Right lobe of liver (tissue), 6 donors: ENCODE measurements at places on chromosomes 4 and X. TPM values are rescaled to one million over a fixed set of nuclear protein-coding genes. Genes with fewer than 3 reads are reported as not detected.

- no peaks in the 10 kb centered on the region for H3K36me3 ChIP-seq
- H3K4me3 ChIP-seq, result peak within 1 kb of the TSS; percentile 38
- no peak within 1 kb of the TSS for H3K27ac ChIP-seq
- peaks cover 8% of the 10 kb centered on the region for H3K27me3 ChIP-seq
- peak; percentile 51 for DNase-seq
Measured at GRCh38 chr4:109302361-109303139, at the start of gene COL25A1. TSS of gene COL25A1 (minus strand) at chr4:109302658.

The ZNF827 gene
- 1.6 TPM for total RNA-seq

GRCh38 chrX:37763400-37763799 is 16.5 kb upstream of the CYBB start:
- H3K27ac ChIP-seq, result no peak overlapping the region
- no peak overlapping the region for H3K4me3 ChIP-seq
- no peaks in the 10 kb centered on the region for H3K36me3 ChIP-seq

The INTU gene
- total RNA-seq, result 2.0 TPM

- H3K4me3 ChIP-seq, result no peak overlapping the region
- H3K36me3 ChIP-seq, result no peaks in the 10 kb centered on the region
- H3K4me1 ChIP-seq, result no peaks in the 10 kb centered on the region
- no peak for DNase-seq
Measured at GRCh38 chr4:159682996-159683395, 580.1 kb downstream of the RAPGEF2 start.

DNA sequence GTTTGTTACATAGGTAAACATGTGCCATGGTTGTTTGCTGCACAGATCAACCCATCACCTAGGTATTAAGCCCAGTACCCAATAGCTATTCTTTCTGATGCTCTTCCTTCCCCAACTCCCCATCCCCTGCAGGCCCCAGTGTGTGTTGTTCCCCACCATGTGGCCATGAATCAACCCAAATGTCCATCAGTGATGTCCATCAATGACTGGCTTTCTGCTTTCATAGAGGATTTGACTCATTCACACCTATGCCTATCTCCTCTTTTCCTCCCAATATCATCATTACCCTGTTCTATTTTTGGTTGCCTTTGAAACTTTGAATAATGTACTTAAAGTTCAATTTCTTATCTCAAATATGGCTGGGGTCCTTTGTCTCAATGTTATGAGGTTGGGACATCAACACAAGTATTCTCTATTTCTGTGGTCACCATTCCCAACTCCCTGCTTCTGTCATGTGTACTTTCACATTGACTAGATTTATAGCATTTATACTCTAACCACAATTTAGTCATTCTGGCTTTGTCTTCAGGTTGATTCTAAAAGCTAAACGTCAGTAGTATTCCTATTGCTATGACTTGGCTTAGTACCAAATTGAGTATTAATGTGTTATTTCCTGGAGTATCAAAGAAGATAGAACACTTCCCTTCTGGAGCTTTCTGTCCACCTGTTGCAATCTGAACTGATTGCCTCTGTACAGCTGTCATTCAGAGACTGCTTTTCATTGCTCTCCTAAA is 107.2 kb downstream of the TAB3 start:
- DNase-seq, result no peak
- no peaks in the 10 kb centered on the region for H3K4me1 ChIP-seq
- no peak overlapping the region for H3K4me3 ChIP-seq
- no peak overlapping the region for H3K27ac ChIP-seq
- no peaks in the 10 kb centered on the region for H3K36me3 ChIP-seq

DNA sequence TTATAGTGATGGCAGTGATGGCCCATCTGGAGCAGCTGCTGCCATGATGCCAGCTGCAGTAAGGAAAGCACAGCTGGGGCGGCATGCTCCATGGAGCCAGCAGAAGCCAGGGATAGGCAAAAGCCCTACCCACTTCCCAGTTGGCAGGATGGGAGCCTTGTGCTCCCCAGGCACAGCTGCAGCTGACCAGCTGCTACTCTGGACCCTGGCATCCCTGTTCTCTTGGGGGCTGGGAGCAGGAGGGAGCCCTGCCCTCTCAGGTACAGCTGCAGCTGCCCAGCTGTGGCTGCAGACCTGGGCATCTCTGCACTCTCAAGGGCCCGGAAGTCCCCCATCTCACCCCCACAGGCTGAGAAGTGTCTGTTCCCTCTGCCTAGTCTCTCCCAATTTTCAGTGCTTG is 531.9 kb downstream of the PCDH18 start:
- H3K4me3 ChIP-seq, result no peak overlapping the region
- no peaks in the 10 kb centered on the region for H3K27me3 ChIP-seq
- no peaks in the 10 kb centered on the region for H3K36me3 ChIP-seq
- no peaks in the 10 kb centered on the region for H3K4me1 ChIP-seq
- DNase-seq, result no peak

- H3K36me3 ChIP-seq, result no peaks in the 10 kb centered on the region
- no peaks in the 10 kb centered on the region for H3K27me3 ChIP-seq
- no peak overlapping the region for H3K27ac ChIP-seq
- DNase-seq, result no peak
- H3K4me3 ChIP-seq, result no peak overlapping the region
Measured at GRCh38 chr4:15881820-15882219, 56.7 kb downstream of the FGFBP1 start.

DNA sequence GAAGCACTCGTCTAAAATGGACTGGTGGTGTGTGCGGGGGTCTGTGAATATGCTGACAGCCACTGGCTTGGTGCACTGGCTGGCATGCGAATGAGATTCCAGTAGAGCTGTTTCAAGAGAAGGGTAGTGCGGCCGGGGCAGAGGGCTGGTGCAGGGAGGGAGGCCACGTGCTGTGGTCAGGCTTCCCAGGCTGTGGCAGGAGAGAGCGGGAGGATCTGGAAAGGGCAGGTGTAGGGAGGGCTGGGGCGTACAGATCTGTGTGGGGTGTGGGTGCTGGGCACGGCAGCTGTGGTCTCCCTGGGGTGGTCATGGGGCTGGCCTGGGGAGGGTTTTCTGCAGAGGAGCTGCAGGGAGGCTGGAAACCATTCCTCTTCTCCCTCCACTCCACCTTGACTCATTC is 30.2 kb downstream of the SORCS2 start:
- DNase-seq, result no peak
- H3K4me1 ChIP-seq, result no peaks in the 10 kb centered on the region
- H3K27ac ChIP-seq, result no peak overlapping the region
- no peaks in the 10 kb centered on the region for H3K36me3 ChIP-seq

DNA sequence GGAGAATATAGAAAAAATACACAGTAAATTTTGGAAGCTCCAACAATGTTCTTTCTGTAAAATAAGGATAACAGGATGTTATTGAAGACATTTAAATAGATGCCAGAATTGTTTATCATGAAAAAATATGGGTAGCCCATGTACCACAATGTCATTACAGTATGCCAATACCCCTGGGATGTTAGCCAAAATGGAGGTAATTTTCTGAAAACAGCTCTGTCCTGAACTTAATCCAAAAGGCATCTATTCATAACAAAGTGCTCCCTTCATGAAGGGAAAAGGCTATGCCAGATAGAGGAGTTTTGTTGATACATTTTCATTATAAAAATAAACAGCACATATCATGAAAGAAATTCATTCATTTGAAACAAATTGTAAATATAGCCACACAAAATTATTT is 1902.6 kb upstream of the AGA start:
- H3K4me1 ChIP-seq, result peaks cover 1% of the 10 kb centered on the region
- no peak for DNase-seq

DNA sequence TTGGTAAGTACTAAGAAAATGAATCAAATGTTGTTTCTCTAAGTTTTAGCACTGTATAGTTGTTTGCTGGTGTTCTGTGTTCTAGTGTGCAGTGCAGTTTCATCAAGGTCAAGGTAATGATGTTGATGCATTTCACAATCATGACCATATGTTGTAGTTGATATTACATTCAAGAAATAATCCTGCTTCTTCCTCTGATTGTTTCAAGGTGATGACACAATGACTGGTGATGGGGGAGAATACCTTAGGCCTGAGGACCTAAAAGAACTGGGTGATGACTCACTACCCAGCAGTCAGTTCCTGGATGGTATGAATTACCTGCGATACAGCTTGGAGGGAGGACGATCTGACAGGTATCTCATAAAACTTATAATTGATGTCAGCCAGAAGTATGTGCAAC is 261.6 kb downstream of the ANK2 start:
- H3K4me1 ChIP-seq, result no peaks in the 10 kb centered on the region
- H3K27ac ChIP-seq, result no peak overlapping the region
- no peak overlapping the region for H3K4me3 ChIP-seq
- no peaks in the 10 kb centered on the region for H3K27me3 ChIP-seq
- H3K36me3 ChIP-seq, result no peaks in the 10 kb centered on the region

DNA sequence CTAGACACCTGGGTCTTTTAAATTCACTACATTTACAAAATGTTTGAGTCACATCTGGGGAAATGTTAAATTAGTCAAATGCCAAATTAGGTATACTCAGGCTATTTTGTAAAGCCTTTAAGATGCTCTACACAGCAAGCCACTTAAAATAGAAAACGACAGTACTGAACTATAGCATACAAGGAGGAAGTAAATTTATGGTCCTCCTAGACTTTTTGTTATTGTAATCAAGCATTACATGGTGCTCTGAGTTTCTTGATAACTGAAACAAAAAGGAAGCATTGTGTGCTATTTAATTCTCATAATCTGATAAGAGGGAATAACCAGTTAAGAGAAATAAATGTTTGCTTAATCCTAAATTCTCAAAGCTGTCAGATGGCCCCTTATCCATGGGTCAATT is 46.2 kb downstream of the SLC9A7 start:
- H3K4me1 ChIP-seq, result no peaks in the 10 kb centered on the region
- H3K27me3 ChIP-seq, result no peaks in the 10 kb centered on the region
- no peak overlapping the region for H3K27ac ChIP-seq

The MAGEA1 gene
- total RNA-seq, result not detected

- H3K27ac ChIP-seq, result no peak overlapping the region
- no peaks in the 10 kb centered on the region for H3K27me3 ChIP-seq
Measured at GRCh38 chrX:24657671-24658386, 10.7 kb upstream of the PCYT1B start.

DNA sequence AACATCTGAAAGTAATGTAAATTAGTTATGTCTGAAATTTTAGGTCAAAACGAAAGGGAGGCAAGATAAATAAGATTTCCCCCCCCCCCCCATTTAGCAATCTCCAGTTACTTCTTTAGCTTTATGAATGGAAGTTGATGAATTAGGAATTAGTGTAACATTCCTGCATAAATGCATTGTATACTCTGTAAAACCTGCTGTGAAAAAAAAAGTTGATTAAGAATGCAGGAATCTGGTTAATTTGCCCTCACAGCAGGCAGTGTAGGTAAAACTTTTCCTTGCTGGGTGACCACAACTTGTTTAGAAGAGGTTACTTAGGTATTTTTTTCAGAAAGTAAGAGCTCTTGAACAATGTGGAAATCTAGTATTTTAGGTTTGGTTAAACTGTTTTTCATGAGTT is 15.3 kb downstream of the LARP7 start:
- DNase-seq, result no peak
- no peak overlapping the region for H3K4me3 ChIP-seq
- no peak overlapping the region for H3K27ac ChIP-seq

DNA sequence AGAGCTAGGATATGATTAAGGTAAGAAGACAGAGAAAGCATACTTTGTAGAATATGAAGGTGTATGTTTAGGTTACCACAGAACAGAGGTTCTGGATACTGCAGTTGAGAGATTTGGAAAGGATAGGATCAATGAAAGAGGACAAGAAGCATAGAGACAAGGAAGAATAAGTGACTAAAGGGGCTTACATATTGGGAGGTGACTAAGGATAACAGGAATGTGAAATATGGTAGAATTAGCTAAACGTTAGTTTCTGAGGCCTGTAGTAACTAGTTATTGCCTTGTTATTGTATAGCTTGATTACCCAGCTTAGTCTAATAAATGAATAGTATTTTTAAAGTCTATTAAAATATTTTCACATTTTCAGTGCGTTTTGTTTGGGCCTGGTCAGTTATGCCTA is 38.2 kb downstream of the CENPI start:
- no peaks in the 10 kb centered on the region for H3K27me3 ChIP-seq
- no peaks in the 10 kb centered on the region for H3K4me1 ChIP-seq
- H3K36me3 ChIP-seq, result no peaks in the 10 kb centered on the region
- H3K4me3 ChIP-seq, result no peak overlapping the region

- H3K27ac ChIP-seq, result no peak overlapping the region
- H3K4me1 ChIP-seq, result no peaks in the 10 kb centered on the region
- H3K27me3 ChIP-seq, result no peaks in the 10 kb centered on the region
- no peak overlapping the region for H3K4me3 ChIP-seq
- DNase-seq, result no peak
- peaks cover 5% of the 10 kb centered on the region for H3K36me3 ChIP-seq
Measured at GRCh38 chrX:139538907-139539790, 8.6 kb downstream of the F9 start.

The FRMPD4 gene
- total RNA-seq, result not detected

DNA sequence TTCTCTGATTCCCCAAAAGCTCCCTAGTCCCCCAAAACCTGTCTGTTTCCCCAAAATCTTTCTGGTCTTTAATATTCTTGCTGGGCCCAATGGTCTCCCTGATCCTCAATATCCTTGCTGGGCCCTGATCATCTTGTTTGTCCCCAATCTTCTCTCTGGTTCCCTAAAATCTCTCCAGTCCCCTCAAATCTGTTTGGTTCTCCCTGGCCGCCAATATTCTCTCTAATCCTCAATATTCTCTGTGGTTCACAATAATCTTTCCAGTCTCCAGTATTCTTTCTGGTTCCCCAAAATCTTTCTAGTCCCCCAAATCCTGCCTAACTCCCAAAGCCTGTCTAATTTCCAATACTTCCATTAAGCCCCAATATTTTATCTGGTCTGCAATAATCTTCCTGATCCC is 18.5 kb downstream of the P2RY8 start:
- H3K4me1 ChIP-seq, result no peaks in the 10 kb centered on the region
- DNase-seq, result no peak
- H3K36me3 ChIP-seq, result no peaks in the 10 kb centered on the region

DNA sequence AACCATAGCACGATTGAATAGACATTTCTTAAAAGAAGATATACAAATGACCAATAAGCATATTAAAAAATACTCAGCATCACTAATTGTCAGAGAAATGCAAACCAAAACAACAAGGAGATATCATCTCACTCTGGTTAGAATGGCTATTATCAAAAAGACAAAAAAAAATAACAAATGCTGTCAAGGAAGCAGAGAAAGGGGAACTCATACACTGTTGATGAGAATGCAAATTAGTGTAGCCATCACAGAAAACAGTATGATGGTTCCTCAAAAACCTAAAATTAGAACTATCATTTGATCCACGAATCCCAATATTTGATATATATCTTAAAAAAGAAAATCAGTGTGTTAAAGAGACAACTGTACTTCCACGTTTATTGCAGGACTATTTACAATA is 71.7 kb upstream of the BANK1 start:
- H3K27ac ChIP-seq, result no peak overlapping the region
- no peaks in the 10 kb centered on the region for H3K36me3 ChIP-seq

DNA sequence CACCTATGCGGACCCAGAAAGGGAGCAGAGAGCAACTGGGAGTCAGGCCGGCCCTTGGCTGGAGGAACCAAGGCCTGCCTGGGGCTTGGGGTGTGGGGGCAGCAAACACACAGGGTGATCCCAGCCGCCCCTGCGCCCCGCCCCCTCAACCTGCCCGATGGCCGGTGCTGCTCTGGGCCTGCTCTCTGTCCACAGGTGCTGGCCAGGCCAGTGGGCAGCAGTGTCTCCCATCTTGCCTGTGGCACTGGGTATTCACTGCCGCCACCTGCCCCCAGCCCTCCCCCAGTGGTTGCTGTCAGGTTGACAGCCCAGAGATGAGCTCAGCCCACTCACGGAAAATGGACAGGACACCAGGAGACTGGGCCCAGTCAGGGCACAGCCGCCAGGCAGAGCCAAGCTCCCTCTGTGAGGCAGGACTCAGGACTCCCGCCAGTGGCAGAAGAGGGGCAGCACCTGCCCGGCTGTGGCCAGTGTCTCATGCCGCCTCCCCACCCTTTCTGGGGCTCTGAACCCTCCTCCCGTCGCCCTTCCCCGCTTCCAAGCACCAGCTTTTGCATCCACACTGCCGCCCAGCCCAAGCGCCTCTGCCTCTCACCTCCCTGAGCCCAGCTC is 4.7 kb downstream of the NKX1-1 start:
- no peak for DNase-seq
- H3K27me3 ChIP-seq, result peaks cover 22% of the 10 kb centered on the region
- no peak overlapping the region for H3K4me3 ChIP-seq
- no peak overlapping the region for H3K27ac ChIP-seq
